ENCODE measurements at places on chromosomes 11 and 22.
A peak's percentile ranks its signal among the peaks of the same experiment; 100 is the strongest.

- no peak for DNase-seq
These were observed 77.0 kb downstream of the DDIAS start for GRCh38 chr11:82978422-82979099.

- no peak for DNase-seq
These were observed 52.5 kb downstream of the NECTIN1 start for GRCh38 chr11:119676461-119677020.

- DNase-seq, result no peak
These were observed 95.1 kb downstream of the PARVA start for GRCh38 chr11:12472401-12473005.

- no peak for DNase-seq
These were observed 27.8 kb downstream of the TEAD1 start for GRCh38 chr11:12701811-12702592.

- no peak for DNase-seq
These were observed 52.8 kb downstream of the WT1 start for GRCh38 chr11:32382339-32383049.

- DNase-seq, result no peak
These were observed 46.6 kb upstream of the TCF20 start for GRCh38 chr22:42317008-42317407.

DNA sequence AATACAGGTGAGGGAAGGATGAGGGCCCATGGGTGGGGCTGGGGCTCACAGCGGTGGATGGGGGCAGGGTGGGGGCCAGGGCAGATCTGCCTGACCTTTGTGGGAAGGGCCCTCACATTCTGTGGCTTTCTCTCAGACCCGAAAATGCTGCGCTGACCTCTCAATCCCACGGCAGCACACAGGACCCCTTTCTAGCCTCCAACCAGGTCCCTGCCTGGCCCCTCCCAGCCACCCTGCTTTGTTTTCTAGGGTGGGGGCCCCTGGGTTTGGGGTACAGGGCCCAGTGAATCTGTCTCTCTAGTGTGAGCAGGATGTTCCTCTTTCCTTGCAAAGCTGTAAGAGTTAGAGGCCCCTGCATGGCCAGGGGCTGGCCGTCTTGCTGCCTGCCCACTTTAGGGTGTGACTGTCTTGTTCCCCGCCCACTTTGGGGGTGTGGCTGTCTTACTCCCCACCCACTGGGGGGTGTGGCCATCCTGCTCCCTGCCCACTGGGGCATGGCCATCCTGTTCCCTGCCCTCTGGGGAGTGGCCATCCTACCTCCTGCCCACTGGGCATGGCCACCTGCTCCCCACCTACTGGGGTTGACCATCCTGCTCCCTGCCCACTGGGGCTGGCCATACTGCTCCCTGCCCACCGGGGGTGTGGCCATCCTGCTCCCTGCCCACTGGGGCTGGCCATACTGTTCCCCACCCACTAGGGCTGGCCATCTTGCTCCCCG is 11.5 kb downstream of the PARVG start:
- DNase-seq, result peak; percentile 46

- peak; percentile 50 for DNase-seq
These were observed 859 bp upstream of the KRTAP5-5 start for GRCh38 chr11:1628506-1629325.

DNA sequence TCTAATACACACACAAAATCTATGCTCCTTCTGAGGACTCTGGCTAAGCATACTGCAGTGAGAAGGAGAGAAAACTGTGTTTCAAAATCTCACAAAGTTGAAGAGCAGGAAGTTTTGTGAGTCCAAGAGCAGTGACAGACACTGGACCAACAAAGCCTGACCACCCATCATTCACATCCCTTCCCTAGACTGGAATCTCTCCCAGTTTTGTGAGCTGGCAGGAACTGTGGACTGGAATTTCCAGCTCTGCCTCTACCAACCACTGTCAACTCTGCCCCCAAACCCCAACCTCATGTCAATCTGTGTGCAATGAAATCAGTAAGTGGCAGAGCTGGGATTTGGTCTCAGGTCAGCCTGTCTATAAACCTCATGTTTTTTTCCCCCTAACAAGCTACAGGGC is 112.6 kb downstream of the ARL14EP start:
- DNase-seq, result no peak

DNA sequence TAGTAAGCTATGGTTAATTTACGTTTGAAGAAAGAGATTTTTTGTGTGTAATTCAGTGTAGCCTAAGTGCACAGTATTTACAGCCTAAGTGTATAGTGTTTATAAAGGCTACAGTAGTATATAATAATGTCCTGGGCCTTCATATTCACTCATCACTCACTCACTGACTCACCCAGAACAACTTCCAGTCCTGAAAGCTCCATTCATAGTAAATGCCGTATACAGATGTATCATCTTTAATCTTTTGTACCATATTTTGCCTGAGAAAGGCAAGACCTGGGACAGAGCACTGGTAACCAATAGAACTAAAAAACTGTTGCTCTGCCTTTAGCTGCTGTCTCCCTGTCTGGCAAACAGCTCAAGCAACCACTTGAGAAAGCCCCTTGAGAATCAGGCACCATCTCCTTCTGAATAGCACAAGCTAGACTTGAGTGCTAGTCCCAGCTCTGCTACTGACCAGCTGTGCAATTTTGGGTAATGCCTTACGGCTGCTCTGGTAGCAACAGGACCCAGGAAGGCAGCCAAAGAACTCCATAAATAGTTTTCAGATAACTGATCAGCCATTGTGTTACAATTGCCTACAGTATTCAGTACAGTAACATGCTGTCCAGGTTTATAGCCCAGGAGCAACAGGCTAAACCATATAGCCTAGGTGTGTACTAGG is 131.3 kb downstream of the KCNC1 start:
- no peak for DNase-seq

DNA sequence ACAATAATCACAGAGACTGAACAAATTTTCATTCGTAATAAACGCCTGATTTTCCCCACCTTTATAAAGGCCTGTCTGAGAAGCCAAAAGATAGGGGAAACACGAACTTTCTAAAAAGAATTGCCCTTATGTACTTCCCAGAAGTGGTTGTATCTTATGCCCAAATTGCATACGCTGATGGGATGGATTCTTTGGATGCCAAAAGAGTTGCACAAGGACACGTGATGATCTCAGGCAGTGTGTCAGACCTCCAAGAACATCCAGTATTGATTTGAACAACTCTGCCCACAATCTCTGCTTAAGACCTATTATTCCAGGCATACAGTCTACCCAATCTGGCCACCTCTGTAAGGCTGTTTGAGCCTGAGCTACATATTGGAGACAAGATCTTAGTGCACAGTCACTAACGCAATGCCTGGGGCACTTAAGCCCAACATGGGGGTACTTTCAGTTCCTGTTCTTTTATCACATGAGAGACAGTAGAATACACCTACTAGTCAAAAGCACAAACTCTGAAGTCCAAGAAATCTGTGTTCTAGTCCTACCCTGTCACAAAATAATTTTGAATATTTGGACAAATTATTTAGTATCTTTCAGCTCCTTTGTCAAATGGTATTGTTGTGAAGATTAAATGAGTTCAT is 38.9 kb downstream of the OR10A6 start:
- no peak for DNase-seq

- DNase-seq, result no peak
These were observed 30.2 kb downstream of the MACROD1 start for GRCh38 chr11:64135711-64136110.

- DNase-seq, result no peak
These were observed 152.4 kb upstream of the TTC12 start for GRCh38 chr11:113161711-113162591.

DNA sequence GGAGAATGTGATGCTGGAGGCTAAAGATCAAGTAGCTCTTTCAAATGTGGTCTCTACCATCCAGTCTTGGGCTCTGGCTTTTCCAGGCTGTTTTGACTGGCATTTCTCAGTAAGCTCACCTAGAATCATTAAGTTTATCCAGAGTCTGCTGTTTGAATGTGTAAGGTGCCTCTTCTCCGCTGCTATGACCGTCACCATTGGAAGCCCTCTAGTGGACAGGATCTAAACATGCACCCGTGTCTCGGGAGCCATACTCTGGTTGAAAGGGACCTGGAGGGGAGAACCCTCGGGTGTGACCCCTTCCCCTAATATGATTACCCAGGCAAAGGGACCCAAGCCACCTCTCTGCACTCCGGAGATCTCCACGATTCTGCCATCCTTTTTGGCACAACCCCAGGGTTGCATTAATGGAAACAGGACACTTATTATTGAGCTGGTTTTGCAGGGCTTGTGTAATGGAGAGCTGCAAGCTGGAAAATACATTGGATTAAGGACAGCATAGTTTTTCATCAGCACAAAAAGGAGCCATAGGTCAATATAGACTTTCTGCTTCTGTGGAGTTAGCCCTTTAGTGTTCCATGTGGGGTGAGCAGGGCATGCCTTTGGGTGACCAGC is 191.0 kb upstream of the LARGE1 start:
- DNase-seq, result peak; percentile 13

- DNase-seq, result no peak
These were observed 31.7 kb upstream of the APLP2 start for GRCh38 chr11:130037881-130038585.

DNA sequence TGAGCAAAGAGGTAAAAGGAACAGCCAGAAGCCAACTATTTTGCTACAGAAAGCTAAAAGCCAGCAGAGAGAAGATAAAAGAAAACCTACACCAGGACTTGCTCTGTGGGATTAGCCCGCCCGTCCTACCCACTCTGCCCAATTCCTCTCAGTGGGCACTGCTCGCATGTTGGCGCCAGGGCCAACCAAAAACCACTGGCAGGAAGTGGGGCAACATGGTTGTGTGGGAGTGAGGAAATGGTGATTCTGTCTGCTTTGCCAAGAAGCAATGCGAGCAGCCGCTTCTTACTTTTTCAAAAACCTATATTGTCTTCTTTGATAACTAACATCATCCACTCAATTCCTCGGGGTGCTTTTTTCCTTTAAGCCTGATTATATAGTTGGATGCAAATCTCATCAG is 14.2 kb upstream of the APOA1 start:
- DNase-seq, result peak; percentile 70

- peak; percentile 75 for DNase-seq
These were observed 9.3 kb downstream of the CD82 start for GRCh38 chr11:44574610-44575287.

- no peak for DNase-seq
These were observed 214.2 kb upstream of the ZBED5 start for GRCh38 chr11:11072067-11072466.

DNA sequence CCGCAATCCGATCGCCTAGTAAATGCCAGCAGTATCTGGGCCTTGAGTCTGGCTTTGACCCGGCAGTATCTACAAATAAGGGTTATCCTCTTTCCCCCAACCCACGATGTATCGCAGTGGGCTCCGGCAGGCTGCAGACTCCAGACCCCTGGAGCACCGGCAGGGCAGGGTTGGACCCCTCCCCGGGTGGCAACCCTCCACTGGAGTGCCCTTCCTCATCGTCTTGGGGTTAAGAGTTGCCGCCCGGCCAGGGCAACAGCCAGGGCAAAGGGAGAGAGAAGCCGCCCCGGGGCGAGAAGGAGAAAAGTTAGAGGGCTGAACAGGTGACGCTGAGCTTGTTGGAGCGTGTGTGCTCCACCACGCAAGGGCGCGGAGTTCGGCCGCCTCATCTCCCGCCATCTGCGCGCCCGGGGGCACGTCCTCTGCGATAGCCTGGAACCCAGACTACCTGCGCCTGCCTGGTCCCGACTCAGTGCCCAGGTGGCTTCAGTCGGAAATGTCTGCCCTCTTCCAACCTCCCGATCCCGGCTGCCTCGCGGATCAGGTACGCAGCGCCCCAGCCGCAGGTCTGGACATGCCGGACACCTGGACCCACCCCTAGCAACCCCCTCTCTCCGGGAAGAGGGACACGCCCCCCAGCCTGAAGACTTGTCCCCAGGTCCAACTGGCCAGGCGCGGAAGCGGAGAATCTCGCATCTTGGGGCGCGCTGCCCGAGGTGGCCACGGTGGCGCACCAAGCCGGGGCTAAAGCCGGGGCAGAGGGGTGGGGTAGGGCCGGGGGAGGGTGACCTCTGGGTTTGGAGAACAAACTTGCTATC is 1.2 kb downstream of the DSCAML1 start:
- DNase-seq, result no peak

DNA sequence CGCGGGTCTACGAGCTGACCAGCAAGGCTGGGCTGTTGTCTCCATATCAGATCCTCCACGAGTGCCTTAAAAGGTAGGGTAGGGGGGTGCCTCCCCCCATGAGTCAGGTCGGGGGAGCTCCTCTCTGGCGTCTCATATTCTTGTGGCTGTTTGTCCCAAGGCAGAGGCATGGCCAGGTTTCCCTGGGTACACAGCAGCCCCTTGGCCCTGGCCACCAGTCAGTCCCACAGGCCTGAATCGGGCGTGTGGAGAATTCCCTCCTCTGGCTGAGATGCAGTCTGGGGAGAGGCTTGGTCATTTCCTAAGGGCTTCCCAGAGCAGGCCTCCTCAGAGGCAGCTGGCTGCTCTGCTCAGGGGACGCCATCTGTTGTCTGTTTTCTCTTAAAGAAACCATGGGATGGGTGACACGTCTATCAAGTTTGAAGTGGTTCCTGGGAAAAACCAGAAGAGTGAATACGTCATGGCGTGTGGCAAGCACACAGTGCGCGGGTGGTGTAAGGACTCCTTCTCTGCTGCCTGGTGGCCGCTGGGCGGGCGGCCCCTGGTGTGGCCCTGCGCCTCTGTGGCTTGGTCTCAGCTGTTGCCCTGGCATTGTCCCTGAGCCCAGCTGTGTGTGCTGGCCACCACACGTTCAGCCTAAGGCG is 9.6 kb upstream of the RANBP1 start:
- no peak for DNase-seq

DNA sequence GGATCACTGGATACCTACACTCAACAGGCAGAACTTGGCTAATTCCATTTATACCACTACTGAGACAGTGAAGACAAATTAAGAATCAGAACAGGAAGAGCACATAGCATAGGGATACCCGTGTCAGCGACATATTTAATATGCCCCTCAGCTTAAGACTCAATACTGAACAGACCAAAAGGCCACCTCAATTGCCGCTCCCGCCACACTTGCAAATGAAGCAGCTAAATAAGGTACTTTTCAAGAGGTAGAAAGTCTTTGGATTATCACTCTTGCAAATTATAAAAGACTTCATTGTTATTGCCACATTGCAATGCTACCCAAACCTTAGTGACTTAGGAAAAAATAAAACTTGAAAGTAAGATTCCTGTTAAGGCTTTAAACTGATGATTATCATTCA is 3.1 kb downstream of the DDX17 start:
- DNase-seq, result no peak

DNA sequence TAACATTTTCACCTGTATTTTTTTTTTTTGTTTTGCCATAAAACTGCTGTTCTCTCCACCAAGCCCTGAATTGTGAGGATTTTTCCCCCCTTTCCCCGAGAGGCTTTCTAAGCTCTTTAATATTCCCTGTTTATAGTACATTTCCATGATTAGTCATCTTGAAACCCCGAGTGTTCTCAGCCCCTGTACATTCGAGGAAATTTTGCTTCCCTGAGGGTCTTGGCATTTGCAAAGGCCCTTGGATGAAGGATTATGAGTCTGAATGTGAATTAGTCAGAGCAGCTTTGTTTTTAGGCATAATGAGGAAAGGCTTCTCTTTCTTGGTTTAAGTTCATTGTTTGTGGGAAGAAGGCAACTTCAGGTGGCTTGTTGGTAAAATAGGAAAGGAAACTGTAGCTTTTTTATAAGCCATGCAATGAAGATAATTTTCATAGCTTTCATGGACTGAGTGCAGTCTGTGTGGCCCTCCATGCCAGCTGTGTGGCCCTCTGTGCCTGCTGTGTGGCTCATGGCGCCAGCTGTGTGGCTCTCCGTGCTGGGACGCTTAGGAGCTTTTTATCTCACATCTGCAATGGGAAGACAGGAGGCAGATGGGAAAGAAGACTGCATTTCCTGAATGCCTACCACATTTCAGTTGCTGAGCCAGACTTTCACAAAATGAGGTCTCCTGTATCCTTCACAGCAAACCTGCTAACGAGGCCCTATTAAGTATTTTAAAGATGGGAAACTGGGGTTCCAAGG is 129.0 kb downstream of the TEAD1 start:
- DNase-seq, result no peak

GRCh38 chr11:23723861-23724260 is 773.0 kb upstream of the LUZP2 start:
- no peak for DNase-seq
